ENCODE measurements at places on chromosomes 16 and 17. TPM values are rescaled to one million over a fixed set of nuclear protein-coding genes. Genes with fewer than 3 reads are reported as not detected.

Gene ARHGAP27
- 159 TPM for total RNA-seq

Gene C16orf46
- not detected for total RNA-seq

DNA sequence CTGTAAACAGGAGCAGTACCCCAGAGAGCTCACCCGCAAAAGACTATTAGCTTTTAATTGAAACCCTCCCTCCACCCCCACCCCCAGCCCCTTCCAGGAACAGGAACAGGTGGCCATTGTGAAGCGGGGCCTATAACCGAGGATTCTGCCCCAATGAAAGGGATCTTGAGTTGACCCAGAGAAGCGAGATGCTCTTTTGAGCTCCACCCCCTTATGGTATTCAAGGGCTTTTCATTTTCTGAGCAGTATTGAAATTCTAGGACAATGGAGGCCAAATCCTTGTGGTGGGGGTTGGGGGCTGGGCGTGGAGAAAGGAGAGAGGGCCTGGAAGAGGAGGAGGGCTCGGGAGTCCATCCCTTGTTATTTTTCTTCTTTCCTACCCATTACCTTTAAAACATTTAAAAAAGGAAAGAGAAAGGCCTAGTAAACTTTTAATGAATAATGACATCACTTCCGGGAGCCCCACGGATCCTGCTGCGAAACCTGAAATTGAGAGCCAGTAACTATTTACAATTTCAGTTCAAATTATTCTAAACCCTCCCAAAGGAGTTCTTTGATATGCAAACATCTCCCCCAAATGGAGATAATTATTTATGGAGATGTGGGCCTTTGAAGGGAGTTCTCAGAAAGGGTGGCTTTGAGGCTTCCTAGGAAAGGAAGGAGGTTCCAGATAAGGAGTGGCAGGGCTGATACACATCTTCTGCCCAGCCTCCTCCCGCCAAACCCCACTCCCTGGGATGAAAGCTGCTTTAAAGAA, 30.5 kb downstream of the HS3ST3B1 start:
- DNase-seq, result no peak
- H3K4me1 ChIP-seq, result no peaks in the 10 kb centered on the region
- H3K36me3 ChIP-seq, result no peaks in the 10 kb centered on the region
- no peak overlapping the region for H3K4me3 ChIP-seq
- H3K27me3 ChIP-seq, result no peaks in the 10 kb centered on the region
- H3K27ac ChIP-seq, result no peak overlapping the region

DNA sequence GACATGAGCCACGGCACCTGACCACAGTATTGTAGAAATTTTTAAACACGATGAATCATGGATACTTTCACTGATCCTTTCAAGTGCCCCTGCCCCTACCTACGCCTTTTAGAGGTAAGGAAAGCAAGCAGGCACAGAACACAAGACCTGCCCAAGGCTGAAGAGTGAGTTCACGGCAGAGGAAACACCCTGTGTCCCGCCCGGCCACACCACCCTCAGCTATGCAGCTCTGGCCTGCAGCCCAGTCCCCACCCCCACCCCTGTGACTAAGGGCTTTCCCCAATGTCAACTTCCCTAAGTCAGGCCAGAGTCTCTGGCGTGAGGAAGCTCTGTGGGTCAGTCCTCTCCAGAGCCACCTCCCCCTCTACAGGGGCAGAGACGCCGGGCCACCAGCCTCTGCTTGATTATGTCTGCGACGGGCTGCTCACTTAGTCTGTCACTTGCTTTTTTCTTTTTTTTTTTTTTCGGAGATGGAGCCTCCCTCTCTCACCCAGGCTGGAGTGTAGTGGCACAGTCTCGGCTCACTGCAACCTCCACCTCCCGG, 8.4 kb downstream of the SLC16A5 start:
- no peaks in the 10 kb centered on the region for H3K27me3 ChIP-seq
- DNase-seq, result no peak
- H3K4me3 ChIP-seq, result no peak overlapping the region
- no peak overlapping the region for H3K27ac ChIP-seq
- no peaks in the 10 kb centered on the region for H3K4me1 ChIP-seq

Gene PYY
- not detected for total RNA-seq

DNA sequence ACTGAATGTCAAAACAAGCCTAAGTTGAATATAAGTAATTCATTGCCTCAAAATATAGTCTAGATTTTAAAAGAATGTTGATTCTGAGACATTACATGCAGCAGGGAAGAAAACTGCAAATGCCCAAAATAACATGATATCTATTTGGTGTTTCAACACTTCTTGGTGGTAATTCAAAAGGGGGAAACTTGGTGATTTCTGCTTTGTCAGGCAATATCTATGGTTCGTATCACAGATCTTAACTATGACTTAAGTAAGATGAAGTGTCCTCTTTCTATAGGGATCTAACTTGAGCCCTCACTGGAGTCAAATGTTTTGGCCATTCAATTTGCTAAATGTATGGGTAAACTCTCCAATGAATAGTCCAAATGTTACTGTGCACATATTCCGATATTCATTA, 44.6 kb downstream of the GNA13 start:
- H3K4me1 ChIP-seq, result peaks cover 42% of the 10 kb centered on the region
- no peak overlapping the region for H3K27ac ChIP-seq
- DNase-seq, result no peak
- no peaks in the 10 kb centered on the region for H3K27me3 ChIP-seq

- H3K4me3 ChIP-seq, result no peak overlapping the region
- H3K4me1 ChIP-seq, result peaks cover 9% of the 10 kb centered on the region
- DNase-seq, result no peak
- no peak overlapping the region for H3K27ac ChIP-seq
These were observed 4.4 kb downstream of the OXLD1 start for GRCh38 chr17:81662002-81662401.

Data from B cell (primary cell).